HS-27A (cell line): ENCODE measurements at places on chromosomes 4 and X.
A peak's percentile ranks its signal among the peaks of the same experiment; 100 is the strongest.

GRCh38 chr4:159370286-159370685, 267.4 kb downstream of the RAPGEF2 start:
- no peak for DNase-seq

DNA sequence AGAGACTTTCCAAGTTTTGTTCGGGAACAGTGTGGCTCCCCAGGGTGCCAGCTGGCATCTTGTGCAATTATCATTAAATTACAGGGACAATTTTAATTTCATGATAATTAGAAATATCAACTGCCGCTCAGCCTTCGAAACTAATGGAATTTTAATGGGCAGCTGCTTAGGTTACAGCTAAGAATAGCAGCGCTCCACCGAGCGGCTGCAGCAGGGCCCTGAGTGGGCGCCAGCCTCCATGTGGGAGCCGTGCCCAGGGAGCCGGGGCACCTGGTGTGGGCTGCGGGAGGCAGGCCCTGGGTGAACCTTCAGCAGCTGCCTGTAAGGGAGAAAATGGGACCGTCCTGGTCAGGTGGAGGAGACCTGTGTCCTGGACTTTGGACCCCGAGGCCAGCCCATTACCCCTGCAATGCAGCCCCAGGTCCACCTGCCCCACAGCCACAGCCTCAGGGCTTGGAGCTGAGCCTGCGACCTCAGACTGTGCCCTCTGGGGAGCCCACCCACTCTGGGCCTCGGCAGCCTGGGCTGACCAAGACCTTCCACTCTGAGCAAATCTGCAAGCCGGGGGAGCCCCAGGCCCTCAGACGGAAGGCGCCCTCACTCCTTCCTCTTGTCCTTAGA, 21.1 kb downstream of the MSANTD1 start:
- DNase-seq = no peak

DNA sequence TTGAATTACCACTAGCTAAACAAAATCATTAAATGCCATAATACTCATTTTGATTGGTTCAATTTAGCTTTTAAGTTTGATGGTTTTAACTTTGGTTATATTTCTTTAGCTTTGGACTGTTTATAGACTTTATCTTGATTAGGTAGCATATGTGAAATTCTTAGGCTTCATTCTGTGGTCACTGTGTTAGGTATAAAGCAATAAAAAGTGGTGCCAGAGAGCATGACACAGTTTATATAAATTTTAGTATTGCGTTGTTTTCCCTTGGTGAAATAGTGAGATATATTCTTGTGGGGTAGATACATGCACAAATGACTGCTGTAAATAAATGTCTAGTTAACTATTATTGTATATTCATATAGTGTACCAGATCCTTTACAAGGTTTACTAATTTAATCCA, 474.2 kb upstream of the GRID2 start:
- no peak for DNase-seq

GRCh38 chr4:59484944-59485343, 1715.2 kb upstream of the ADGRL3 start:
- DNase-seq = no peak

DNA sequence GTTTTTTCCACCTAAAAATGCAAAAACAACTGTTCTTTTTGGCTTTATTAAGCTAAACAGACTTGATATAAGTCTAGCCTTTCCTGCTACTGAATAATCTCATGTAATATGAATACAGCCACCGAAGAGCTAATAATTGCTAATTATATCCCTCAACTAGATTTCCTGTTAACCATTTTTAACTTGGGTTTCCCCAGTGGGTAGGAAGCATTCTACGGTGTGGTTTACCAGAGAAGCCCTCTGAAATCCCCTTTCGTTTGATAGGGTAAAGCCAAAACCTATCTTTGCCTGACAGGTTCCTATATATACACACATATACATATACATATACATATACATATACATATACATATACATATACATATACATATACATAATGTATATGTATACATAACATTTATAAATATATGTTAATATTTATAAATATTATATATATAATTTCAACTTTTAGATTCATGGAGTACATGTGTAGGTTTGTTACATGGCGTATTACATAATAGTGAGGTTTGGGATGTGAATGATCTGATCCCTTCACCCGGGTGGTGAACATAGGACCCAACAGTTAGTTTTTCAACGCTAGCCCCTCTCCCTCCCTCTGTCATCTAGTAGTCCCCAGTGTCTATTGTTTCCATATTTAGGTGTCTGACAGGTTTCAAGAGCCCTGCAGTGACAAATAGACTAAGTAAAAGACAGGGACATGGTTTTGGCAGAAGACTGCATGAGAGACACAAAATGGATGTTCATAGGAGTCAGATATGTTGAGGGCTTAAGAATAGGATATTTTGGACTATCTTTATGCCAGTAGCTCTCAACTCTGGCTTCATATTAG, 62.4 kb downstream of the ATXN3L start:
- DNase-seq = no peak

DNA sequence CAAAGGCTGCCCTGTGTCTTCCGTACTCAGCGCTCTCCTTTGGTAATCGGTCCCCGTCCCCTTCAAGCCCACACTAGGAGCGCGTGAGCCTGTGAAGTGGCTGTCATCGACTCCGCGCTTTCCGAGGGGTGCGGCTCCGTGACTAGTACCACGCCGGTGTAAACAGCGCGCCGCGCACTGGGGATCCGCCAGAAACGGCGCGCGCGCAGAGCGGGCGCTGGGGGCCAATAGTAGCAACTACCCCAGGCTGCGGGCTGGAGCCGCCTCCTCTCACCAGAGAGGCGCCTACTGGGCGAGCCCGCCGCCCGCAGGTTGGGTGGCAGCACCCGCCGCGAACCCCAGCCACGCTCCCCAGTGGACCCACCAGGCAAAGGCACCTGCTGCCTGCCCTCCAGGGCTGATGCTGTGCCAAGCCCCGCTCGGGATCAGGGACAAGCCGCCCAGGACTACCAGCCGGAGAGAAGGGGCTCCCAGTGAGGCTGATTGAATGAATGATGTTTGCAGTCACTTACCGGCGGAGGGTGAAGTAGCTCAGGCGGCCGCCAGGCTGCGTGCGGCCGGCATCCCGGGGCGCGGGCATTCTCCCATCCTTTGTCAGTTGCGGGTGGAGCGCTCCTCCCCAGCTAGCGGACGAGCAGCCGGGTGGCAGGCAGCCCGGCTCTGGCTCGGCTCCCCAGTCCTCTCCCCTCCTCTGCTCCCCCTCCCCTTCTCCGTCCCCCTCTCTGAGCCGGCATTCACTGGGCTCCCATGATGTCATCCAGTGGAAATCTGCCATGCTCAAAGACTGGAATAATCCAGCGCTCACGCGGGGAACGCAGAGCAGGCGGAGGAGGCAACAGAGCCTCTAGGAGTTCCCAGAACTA, 370.3 kb upstream of the SMIM31 start:
- DNase-seq = peak; percentile 20

GRCh38 chr4:93747220-93747619, 81.3 kb upstream of the ATOH1 start:
- no peak for DNase-seq

DNA sequence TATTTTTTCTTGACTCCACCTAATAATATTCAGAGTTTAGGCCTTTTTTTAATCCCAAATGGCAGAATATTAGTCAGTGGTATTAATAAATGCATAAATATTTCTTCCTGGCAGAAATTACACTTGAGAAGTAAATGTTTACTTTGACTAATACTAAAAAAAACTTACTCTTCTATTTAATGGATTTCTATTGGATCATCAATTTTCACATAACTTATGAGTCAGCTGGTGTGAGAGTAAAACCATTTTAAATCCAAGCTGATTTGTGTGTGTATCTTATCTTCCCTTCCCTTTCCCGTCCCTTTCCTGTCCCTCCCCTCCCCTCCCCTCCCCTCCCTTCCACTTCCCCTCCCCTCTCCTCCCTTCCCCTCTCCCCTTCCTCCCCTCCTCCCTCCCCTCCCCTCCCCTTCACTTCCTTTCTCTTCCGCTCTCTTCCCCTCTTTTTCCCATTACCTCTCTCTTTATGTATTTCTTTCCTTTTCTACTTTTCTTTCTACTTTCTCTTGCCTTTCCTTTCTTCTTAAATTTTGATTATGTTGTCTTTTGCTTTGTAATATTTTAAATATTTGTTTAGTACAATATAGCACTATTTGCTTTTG, 630.1 kb upstream of the EPHA5 start:
- DNase-seq = no peak

DNA sequence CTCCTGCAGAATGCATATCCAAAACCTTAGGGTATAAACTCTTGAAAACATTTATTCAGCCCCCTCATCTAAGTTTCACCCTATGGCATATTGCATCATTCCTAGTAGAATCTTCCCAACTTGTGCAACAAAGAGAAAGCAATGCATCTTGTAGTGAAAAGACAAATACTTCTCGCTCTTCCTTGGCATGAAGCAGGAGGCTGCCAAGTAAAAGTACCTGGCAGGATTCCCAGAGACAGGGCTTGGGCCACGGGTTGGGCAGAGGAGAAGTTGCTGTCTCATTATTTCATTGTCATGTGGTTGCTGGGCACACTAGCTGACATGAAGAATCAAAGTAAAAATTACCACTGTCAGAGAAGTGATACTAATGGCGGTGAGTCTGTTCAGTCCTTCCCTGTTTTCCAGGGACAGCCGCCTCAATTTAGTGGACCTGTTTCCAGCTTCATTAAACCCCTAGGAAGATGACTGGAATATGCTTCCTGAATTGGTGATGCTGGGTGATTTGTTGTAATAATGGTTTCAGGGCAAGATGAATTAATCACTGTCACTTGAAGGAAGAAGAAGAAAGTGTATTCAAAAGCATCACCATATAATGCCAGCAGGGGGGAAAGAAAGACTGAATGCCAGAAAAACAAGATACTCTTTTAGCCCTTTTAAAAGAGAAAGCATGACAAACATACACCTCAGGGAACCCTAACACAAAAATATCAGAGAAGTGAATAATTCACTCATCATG, 380.5 kb upstream of the IGFBP7 start:
- no peak for DNase-seq

DNA sequence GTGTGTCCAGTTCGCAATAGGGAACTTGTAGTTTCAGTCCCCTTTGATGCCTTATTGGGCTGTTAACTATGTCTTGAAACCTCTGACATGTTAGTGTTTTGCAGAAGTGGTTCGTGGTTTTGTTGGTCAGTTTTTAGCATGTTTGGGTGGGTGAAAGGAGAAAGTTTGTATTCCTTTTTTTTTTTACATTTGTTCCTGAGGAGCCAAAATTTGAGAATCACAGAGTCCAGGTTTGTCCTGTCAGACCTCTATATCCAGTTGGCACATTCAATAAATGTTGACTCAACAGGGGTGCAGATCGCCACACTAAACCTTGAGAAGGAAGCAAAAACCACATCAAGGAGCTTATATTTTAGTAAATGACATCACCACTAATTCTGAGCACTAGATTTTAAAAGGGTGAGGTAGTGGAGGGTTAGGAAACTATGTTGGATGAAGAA, 26.2 kb downstream of the DLG3 start:
- no peak for DNase-seq

- no peak for DNase-seq
These were observed 3.0 kb downstream of the BMP15 start for GRCh38 chrX:50913520-50913919.
